ENCODE measurements at places on chromosomes 7 and 10. TPM values are rescaled to one million over a fixed set of nuclear protein-coding genes. Genes with fewer than 3 reads are reported as not detected.

The ATOH7 gene
- total RNA-seq = not detected

The STAM gene
- 36.6 TPM for total RNA-seq

The WDFY4 gene
- total RNA-seq = not detected

The FOXK1 gene
- 43.7 TPM for total RNA-seq

The ZNF425 gene
- total RNA-seq = 2.5 TPM

The SPAG6 gene
- total RNA-seq = not detected

The PTPRE gene
- 4.8 TPM for total RNA-seq

The SEMA3C gene
- 311 TPM for total RNA-seq

The NSMCE4A gene
- total RNA-seq = 12.6 TPM

The RABGEF1 gene
- 49.4 TPM for total RNA-seq

The LANCL2 gene
- total RNA-seq = 13.6 TPM

The AEBP1 gene
- total RNA-seq = 333 TPM

The GALNT17 gene
- total RNA-seq = 0.13 TPM

The CHAT gene
- total RNA-seq = not detected

The ASL gene
- total RNA-seq = 40.0 TPM

The NEUROG3 gene
- total RNA-seq = not detected

The TBXAS1 gene
- 1.1 TPM for total RNA-seq

The SOSTDC1 gene
- total RNA-seq = not detected

The RRP12 gene
- total RNA-seq = 14.7 TPM

The EPC1 gene
- total RNA-seq = 28.4 TPM

The LSM8 gene
- 21.5 TPM for total RNA-seq

The OGDHL gene
- 0.26 TPM for total RNA-seq

The GJD4 gene
- total RNA-seq = 0.10 TPM

The MYO1G gene
- 0.07 TPM for total RNA-seq

The ARHGAP22 gene
- total RNA-seq = 85.4 TPM
